Hepatic stellate cell (primary cell): ENCODE measurements at places on chromosomes 7 and 10.
A peak's percentile ranks its signal among the peaks of the same experiment; 100 is the strongest.

GRCh38 chr7:118995350-118995749 is 770.8 kb downstream of the ANKRD7 start:
- DNase-seq, result no peak

- DNase-seq, result no peak
Observed at GRCh38 chr10:110597476-110597875, 30.0 kb downstream of the SMC3 start.

- no peak for DNase-seq
Observed at GRCh38 chr7:24962418-24962962, 17.5 kb downstream of the OSBPL3 start.

- no peak for DNase-seq
Observed at GRCh38 chr7:20236790-20237189, 19.6 kb upstream of the MACC1 start.

- DNase-seq, result peak; percentile 94
Observed at GRCh38 chr7:151251689-151252560, 3.4 kb upstream of the SMARCD3 start.
